ENCODE measurements at places on chromosomes 6 and 20. TPM values are rescaled to one million over a fixed set of nuclear protein-coding genes. Genes with fewer than 3 reads are reported as not detected.

The PNPLA1 gene
- not detected for total RNA-seq

The ASIP gene
- not detected for total RNA-seq

The SSTR4 gene
- total RNA-seq, result not detected

The PTPRT gene
- not detected for total RNA-seq

The MDFI gene
- total RNA-seq, result not detected

The ERGIC3 gene
- total RNA-seq, result 169 TPM

The NSFL1C gene
- 67.0 TPM for total RNA-seq

The CD40 gene
- total RNA-seq, result 0.62 TPM

The CTCFL gene
- not detected for total RNA-seq

The PRICKLE4 gene
- total RNA-seq, result 3.5 TPM

The SLCO4A1 gene
- total RNA-seq, result 0.16 TPM

The ETV7 gene
- total RNA-seq, result not detected

The ADGRF4 gene
- total RNA-seq, result not detected

The RAD21L1 gene
- total RNA-seq, result 0.57 TPM

The PRRT1 gene
- total RNA-seq, result not detected

The MAP7 gene
- 0.52 TPM for total RNA-seq

The SH3BGRL2 gene
- total RNA-seq, result 8.2 TPM

The NR2E1 gene
- total RNA-seq, result not detected

The WFDC12 gene
- not detected for total RNA-seq

The C20orf141 gene
- total RNA-seq, result not detected

The TNFAIP3 gene
- 7.8 TPM for total RNA-seq

The HAO1 gene
- total RNA-seq, result not detected

The TGM2 gene
- 2.6 TPM for total RNA-seq

The MCCD1 gene
- total RNA-seq, result not detected

The PGK2 gene
- not detected for total RNA-seq

The SPAG4 gene
- total RNA-seq, result 5.5 TPM

The ZC2HC1B gene
- total RNA-seq, result 0.36 TPM

The C20orf202 gene
- total RNA-seq, result 0.10 TPM

The SALL4 gene
- not detected for total RNA-seq

The PLN gene
- 0.10 TPM for total RNA-seq

The OR2B6 gene
- total RNA-seq, result not detected

The SNTA1 gene
- 35.8 TPM for total RNA-seq

The SMIM8 gene
- total RNA-seq, result 5.2 TPM

The FAM83C gene
- total RNA-seq, result not detected

The SAPCD1 gene
- not detected for total RNA-seq

The BEND6 gene
- 12.0 TPM for total RNA-seq

The MICB gene
- 2.1 TPM for total RNA-seq

The NKX2-4 gene
- total RNA-seq, result not detected

The LY86 gene
- not detected for total RNA-seq

The RSPO3 gene
- total RNA-seq, result 0.62 TPM

The ISM1 gene
- not detected for total RNA-seq

All from myocyte (in vitro differentiated cells).